Mammary microvascular endothelial cell (primary cell): ENCODE measurements at places on chromosomes 3 and 15. TPM values are rescaled to one million over a fixed set of nuclear protein-coding genes. Genes with fewer than 3 reads are reported as not detected.

The SI gene
- total RNA-seq: not detected in 2 replicates

The ROPN1B gene
- total RNA-seq: not detected in 2 replicates

The SMCO1 gene
- not detected in 2 replicates for total RNA-seq

The ITIH1 gene
- not detected in 2 replicates for total RNA-seq

The IFT80 gene
- total RNA-seq: 13.2 and 18.8 TPM in 2 replicates

The EFCAB12 gene
- total RNA-seq: not detected in 2 replicates

The A4GNT gene
- not detected in 2 replicates for total RNA-seq

The NME9 gene
- total RNA-seq: 0.07 TPM in 1 of 2 replicates, not detected in the other

The PATL2 gene
- total RNA-seq: 0.33 TPM in 1 of 2 replicates, not detected in the other
